ENCODE measurements at places on chromosomes 2 and 18.

GRCh38 chr18:23584019-23584983 lies 2.0 kb downstream of the NPC1 start:
- no peak for DNase-seq

DNA sequence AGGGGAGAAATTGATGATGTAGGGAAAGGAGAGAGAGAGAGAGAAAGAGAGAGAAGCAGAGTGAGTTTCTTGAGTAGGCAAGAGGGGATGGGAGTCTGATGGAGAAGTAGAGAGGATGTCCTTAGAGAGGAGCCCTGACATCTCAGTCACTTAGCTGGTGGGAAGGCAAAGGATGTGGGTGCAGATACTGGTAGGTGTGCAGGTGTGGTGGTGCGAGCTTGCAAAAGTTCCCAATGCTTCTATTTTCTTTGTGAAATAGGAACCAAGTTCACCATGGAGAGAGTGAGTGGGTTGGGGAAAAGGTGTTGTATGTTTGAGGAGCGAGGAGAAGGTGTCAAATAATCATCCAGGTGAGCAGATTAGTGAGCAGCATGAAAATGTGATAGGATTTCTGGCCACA lies 26.5 kb upstream of the POLE4 start:
- no peak for DNase-seq

DNA sequence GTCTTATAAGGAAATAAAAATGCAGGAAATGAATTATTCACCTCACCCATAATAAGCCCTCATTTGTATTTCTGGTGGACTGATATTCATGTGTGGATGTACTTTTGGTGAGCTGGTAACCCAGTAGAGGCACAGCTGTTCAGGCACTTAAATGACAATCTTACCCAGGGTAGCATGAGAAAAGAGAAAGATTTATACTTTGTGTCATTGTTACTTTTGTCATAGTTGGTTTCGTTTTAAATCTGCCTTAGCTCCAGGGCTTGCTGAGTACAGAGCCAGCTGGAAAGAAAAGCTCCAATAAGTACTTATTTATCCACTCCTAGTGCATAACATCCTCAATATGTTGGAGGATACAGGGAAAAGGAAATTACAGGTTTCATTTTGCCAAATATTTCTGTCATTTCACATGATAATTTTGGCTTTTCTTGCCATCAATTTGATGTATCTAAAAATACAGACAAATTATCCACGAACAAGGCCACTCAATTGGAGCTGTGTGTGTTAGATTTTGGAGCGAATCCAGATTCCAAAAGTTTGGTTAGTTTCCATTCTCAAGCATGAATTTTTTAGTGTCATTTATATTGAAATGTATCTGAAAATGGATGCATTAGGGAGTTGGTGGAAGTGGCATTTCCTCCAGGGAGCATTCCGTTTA lies 1276.1 kb upstream of the FAM98A start:
- no peak for DNase-seq

DNA sequence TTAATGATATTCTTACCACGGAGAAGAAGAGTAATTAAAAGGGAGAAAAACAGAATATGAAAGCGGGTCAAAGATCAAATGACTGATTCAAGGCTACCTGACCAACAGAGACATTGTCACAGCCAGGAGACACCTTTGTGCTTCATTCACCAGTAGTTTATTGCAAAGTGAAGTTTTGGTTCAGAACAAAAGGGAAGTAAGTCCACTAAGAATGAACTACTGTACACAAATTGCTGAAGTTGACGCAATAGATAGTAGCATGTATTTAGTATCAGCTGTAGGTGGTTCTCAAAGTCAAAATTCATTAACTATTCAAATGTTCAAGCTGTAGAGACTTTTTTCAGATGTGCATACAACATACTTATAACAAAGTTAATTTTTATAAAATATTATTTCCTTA lies 64.7 kb upstream of the COX7A2L start:
- no peak for DNase-seq

- peak; percentile 60 for DNase-seq
Observed at GRCh38 chr2:197201874-197202273, 108.7 kb downstream of the ANKRD44 start.

GRCh38 chr2:31023541-31023940 lies 114.7 kb downstream of the GALNT14 start:
- DNase-seq = no peak

- DNase-seq = no peak
Observed at GRCh38 chr2:240993446-240994170, 4.8 kb upstream of the SNED1 start.

DNA sequence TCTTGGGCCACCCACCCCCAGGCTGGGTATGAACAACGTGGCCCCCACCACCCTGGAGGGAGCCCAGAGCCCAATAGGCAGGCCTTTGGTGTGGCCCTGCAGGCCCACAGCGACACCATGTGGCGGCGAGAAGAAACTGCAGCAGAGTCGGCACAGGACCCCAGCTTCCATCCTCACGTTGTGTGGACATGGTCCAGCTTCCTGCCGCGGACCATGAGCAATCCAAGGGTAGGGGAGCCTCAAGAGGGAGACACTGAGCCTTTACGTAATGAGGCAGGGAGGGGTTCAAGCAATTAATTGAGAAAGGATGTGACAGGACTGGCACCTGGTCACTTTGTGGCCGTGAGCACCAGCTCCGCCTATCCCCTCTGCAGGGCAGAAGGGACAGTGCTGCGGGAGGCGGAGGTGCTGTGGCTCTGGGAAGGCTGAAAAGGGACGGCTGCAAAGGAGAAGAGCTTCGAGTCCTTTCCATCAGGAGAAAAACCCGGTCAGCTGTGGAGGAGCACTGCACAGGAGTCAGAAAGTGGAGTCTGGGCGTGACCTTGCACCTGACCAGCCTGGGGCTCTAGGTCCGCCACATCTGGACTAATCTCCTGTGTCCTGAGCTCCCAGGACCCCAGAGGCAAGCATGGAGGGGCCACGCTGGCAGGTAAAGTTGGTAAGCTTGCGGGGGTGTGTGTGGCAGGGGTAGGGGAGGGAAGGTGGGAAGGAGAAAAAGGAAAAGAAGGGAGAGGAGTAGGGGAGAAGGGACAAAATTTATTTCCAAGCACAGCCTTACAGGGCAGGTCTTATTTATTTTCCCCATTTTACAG lies 44.9 kb downstream of the TMEM37 start:
- peak; percentile 39 for DNase-seq

- no peak for DNase-seq
Observed at GRCh38 chr2:96340493-96341414, 5.2 kb downstream of the NCAPH start.

DNA sequence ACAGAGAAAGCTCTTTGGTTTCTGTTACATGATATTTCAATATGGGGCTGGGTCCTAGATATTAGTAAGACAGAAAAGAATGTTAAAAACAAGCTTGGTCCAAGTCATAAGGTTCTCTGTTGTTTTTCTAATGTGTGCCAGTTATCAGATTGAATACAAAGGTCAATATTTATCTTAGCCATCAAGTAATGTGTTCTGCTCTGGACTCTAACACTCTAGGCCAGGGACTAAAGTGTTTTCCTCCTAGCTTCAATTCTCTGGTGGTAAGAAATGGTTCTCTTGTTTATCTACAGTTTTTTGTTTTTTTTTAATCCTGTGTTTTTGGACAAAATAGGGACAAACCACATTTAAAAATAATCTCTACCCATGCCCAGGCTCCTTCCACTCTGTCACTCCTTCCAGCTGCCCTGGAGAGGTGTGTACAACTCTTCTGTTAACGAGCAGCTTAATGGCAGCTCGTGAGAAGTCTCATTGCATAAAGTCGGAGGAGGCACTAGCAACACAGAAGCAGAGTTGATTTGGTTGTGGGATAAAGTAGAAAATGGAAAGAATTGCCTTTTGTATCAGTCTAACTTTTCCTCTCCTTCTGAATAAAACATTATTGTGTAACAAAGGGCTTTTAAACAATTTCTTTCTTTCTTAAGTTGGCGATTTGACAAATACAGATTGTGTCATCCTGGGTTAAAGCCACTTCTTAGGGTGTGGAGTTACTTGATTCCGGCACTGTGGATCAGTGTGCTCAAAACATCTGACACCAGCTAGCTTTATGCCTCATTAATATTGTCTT lies 8.0 kb upstream of the SESTD1 start:
- DNase-seq = peak; percentile 62

GRCh38 chr18:37524498-37525261 lies 40.9 kb downstream of the CELF4 start:
- no peak for DNase-seq

DNA sequence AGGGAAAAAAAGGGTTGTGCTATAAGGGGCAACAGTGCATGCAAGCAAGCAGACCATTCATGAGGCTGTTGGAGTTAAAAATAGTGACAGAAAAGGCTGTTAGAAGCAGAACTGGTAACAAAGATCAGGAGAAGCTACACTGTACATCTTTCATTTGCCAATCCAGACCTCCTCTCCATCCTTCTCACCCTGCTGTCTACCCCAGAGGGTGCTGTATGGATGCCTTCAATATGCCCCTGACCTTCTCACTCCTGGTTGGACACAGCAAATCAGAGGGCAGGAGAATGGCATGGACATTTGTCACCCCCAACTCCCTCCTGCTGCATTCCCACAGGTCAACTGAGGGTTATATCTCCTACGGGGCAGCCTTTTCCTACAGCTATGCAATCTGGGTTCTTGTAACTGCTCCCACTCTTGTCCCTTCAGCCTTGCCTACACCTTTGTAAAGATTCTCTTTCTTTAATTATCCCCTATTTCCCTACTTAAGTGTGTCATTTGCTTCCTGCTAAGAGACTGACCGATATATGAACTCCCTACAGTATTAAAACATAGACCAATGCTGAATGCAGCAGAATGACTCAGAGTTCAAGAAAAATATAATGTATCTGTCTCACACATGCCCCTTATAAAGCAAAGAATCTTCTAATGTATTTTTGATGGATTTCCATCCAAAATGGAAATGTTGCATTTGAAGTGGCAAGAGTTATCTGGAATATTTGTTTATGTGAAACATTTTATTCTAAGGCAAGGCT lies 169.2 kb upstream of the NCKAP5 start:
- DNase-seq = no peak

- no peak for DNase-seq
Observed at GRCh38 chr2:46096260-46096659, 200.9 kb upstream of the EPAS1 start.

DNA sequence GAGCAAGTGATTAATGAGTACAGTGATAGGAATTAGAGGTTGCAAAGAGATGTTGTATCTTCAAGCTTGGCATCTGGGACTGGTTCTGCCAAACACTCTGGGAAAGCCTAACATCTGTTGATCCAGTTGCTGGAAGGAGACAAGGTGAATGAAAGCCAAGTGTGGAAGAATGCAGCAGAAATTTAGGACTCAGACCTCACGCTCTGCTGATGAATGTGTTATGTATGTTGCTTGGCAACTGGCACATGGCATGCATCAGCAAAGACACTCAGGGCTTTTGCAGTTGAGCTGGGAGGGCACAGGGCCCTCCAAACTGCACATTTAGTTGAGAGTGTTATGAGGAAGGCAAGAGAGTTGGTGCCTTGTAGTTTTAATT lies 105.5 kb downstream of the COLEC12 start:
- DNase-seq = no peak

All from mammary epithelial cell (primary cell).